ENCODE measurements at places on chromosomes 3 and 15.

DNA sequence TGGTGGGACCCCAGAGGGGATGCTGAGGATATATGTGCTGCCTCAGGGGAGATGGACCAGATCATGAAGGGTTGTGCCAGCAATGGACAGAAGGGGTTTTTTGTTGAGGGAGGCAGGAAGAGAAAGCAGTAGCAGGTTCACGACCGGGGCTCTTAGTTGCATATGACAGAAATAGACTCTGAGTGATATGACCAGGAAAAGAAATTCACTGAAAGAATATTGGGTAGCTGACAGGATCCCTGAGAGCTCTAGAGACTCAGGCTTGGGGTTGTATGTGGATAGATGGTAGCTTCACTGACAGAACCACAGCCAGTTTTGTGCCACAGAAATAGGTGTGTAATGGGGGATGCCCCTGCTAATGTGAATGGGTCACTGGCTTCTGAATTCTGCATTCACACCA lies 241.6 kb downstream of the ZNF621 start:
- no peak overlapping the region for H3K4me3 ChIP-seq
- no peaks in the 10 kb centered on the region for H3K27me3 ChIP-seq
- H3K36me3 ChIP-seq: no peaks in the 10 kb centered on the region
- no peak overlapping the region for H3K27ac ChIP-seq
- no peaks in the 10 kb centered on the region for H3K4me1 ChIP-seq
- no peak for DNase-seq

GRCh38 chr3:170816841-170817240 lies 53.2 kb downstream of the RPL22L1 start:
- H3K36me3 ChIP-seq: no peaks in the 10 kb centered on the region
- no peaks in the 10 kb centered on the region for H3K4me1 ChIP-seq
- no peak for DNase-seq
- H3K27ac ChIP-seq: no peak overlapping the region
- H3K27me3 ChIP-seq: no peaks in the 10 kb centered on the region
- H3K4me3 ChIP-seq: no peak overlapping the region

DNA sequence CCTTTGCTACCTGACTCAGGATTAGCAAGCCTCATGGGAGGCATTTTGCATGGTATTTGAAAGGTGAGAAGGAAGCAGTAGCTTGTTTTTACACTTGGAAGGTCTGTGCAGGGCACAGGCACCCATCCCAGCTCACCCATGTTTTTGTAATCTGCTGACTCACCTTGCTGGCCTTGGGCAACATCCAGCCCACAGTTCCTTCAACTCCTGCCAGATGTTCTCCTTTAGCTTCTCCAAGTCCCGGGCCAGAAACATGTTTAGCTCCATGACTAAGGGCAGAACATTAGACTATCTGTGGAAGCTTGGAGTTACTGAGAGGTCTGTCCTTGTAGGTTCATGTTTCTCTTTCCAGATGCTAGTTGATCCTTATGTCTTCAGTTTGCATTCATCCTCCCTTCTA lies 12.4 kb upstream of the ZNF770 start:
- H3K4me1 ChIP-seq: peaks cover 4% of the 10 kb centered on the region
- DNase-seq: no peak
- H3K27me3 ChIP-seq: no peaks in the 10 kb centered on the region
- H3K4me3 ChIP-seq: no peak overlapping the region
- no peaks in the 10 kb centered on the region for H3K36me3 ChIP-seq
- H3K27ac ChIP-seq: no peak overlapping the region

DNA sequence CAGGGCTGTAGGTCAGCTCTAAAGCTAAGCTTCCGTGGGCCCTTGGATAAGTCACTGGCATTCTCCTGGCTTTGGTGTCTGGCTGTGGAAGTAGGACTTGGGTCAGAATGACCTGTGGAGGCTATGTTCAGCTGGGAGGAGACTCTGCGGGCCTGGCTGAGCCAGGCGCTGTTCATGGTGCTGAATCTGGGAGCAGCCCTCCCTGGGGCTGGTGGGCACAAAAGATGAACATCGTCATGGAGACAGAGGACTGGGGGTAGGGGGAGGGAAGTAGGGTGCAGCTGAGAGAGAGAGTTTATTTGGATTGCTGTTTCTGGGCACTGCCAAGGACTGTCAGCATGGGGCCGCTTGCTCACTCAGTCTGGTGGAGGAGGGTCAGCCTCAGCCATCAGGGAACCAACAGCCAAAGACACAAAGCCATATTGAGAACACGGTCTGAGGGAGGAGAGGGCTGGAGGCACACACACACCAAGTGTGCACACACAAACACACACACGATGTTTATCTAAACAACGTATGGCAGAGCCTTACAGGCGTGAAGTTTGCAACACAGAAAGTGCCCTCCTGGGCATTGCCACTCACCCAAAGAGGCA lies 120.7 kb upstream of the LINGO1 start:
- no peak for DNase-seq
- H3K27me3 ChIP-seq: no peaks in the 10 kb centered on the region
- H3K4me1 ChIP-seq: no peaks in the 10 kb centered on the region

GRCh38 chr3:30299674-30300385 lies 306.6 kb upstream of the TGFBR2 start:
- no peaks in the 10 kb centered on the region for H3K4me1 ChIP-seq
- H3K27me3 ChIP-seq: no peaks in the 10 kb centered on the region
- DNase-seq: no peak
- H3K36me3 ChIP-seq: no peaks in the 10 kb centered on the region
- H3K27ac ChIP-seq: no peak overlapping the region

GRCh38 chr15:68445351-68445750 lies 13.4 kb upstream of the ITGA11 start:
- H3K36me3 ChIP-seq: no peaks in the 10 kb centered on the region
- H3K4me1 ChIP-seq: no peaks in the 10 kb centered on the region
- H3K4me3 ChIP-seq: no peak overlapping the region
- no peak for DNase-seq

GRCh38 chr3:156478891-156479290 lies 76.0 kb downstream of the SSR3 start:
- H3K4me1 ChIP-seq: no peaks in the 10 kb centered on the region
- DNase-seq: no peak
- H3K27ac ChIP-seq: no peak overlapping the region
- no peak overlapping the region for H3K4me3 ChIP-seq

GRCh38 chr3:16998236-16998923 lies 113.6 kb downstream of the PLCL2 start:
- no peaks in the 10 kb centered on the region for H3K36me3 ChIP-seq
- H3K4me3 ChIP-seq: no peak overlapping the region
- H3K27me3 ChIP-seq: no peaks in the 10 kb centered on the region
- no peaks in the 10 kb centered on the region for H3K4me1 ChIP-seq
- DNase-seq: no peak

- peaks cover 2% of the 10 kb centered on the region for H3K27me3 ChIP-seq
- peaks cover 2% of the 10 kb centered on the region for H3K36me3 ChIP-seq
- no peak overlapping the region for H3K27ac ChIP-seq
- peaks cover 3% of the 10 kb centered on the region for H3K4me1 ChIP-seq
- DNase-seq: no peak
Measured at GRCh38 chr15:40846841-40847222, 3.0 kb downstream of the SPINT1 start.

- no peaks in the 10 kb centered on the region for H3K36me3 ChIP-seq
- H3K27me3 ChIP-seq: no peaks in the 10 kb centered on the region
- no peak overlapping the region for H3K27ac ChIP-seq
Measured at GRCh38 chr3:112365035-112365434, 32.1 kb downstream of the CD200 start.

- no peaks in the 10 kb centered on the region for H3K27me3 ChIP-seq
- H3K27ac ChIP-seq: no peak overlapping the region
- H3K4me1 ChIP-seq: no peaks in the 10 kb centered on the region
- no peaks in the 10 kb centered on the region for H3K36me3 ChIP-seq
Measured at GRCh38 chr3:59133311-59133710, 83.5 kb upstream of the CFAP20DC start.
